Pericardium fibroblast (primary cell): ENCODE measurements at places on chromosomes 5 and 9. TPM values are rescaled to one million over a fixed set of nuclear protein-coding genes. Genes with fewer than 3 reads are reported as not detected.

Gene DOCK2
- 0.09 and 0.23 TPM in 2 replicates for total RNA-seq

Gene CDH12
- not detected in 2 replicates for total RNA-seq

Gene ENTPD8
- total RNA-seq: not detected in 2 replicates

Gene FOXD4
- 0.70 TPM in 1 of 2 replicates, not detected in the other for total RNA-seq

Gene LHX3
- total RNA-seq: not detected in 2 replicates

Gene NR2F1-AS1
- total RNA-seq: 24.2 and 28.7 TPM in 2 replicates

Gene EIF4EBP3
- total RNA-seq: 1.4 and 7.2 TPM in 2 replicates

Gene FBN2
- total RNA-seq: 202 and 523 TPM in 2 replicates
